ENCODE measurements at places on chromosomes 3 and 15. TPM values are rescaled to one million over a fixed set of nuclear protein-coding genes. Genes with fewer than 3 reads are reported as not detected.

Gene UPK1B
- not detected for total RNA-seq

Gene C3orf49
- total RNA-seq: not detected

Gene ITIH1
- total RNA-seq: 0.37 TPM

Gene COLQ
- total RNA-seq: 1.9 TPM

Gene SLC12A8
- total RNA-seq: 19.9 TPM

Gene TNNC1
- 2.2 TPM for total RNA-seq

Gene SCN11A
- total RNA-seq: 0.05 TPM

Gene EXD1
- total RNA-seq: not detected

Gene TLR9
- total RNA-seq: 0.15 TPM

Gene CA12
- total RNA-seq: 1.8 TPM

Gene MASP1
- not detected for total RNA-seq

DNA sequence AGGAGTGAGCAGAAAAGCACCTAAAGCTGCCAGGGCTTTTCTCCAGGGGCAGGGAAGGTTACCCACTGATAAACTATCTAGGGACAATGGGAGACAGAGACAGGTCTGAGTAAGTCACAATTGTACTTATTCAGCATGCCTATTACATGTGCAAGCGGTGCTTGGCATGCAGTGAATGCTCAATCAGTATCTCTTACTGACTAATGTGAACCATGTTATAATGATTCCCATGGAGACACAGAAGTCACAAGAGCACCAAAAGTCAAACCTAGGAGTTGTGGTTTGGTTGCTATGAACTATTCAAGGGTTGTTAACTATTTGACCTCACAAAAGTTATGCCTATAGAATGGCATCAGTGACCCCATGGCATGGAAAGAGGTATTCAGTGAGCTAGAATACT, 50.0 kb upstream of the RASGRP1 start:
- no peaks in the 10 kb centered on the region for H3K4me1 ChIP-seq
- DNase-seq: no peak

- H3K4me1 ChIP-seq: peaks cover 47% of the 10 kb centered on the region
- H3K27ac ChIP-seq: peak overlapping the region; percentile 85
- H3K36me3 ChIP-seq: no peaks in the 10 kb centered on the region
- peak overlapping the region; percentile 93 for H3K4me3 ChIP-seq
These were observed 731 bp downstream of the FYTTD1 start for GRCh38 chr3:197750396-197750831.

DNA sequence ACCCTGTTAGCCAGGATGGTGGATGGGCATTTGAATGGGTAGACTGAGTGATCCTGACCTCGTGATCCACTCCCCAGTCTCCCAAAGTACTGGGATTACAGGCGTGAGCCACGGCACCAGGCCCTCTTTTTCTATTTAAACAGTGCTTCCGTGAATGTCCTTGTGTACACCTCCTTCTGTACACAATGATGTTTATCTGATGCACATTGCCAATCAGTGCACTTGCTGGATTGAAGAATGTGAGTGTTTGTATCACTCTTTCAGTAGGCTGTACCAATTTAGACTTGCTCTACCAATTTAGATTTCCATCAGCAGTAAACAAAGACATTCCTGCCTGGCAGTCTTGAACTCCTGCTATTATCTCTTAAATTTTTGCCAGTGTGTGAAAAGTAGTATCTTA, 8.9 kb upstream of the ZNF619 start:
- no peaks in the 10 kb centered on the region for H3K4me1 ChIP-seq
- H3K27me3 ChIP-seq: no peaks in the 10 kb centered on the region
- no peak overlapping the region for H3K4me3 ChIP-seq
- H3K27ac ChIP-seq: no peak overlapping the region

GRCh38 chr3:9037144-9037711, 74.0 kb upstream of the RAD18 start:
- no peak overlapping the region for H3K4me3 ChIP-seq
- H3K4me1 ChIP-seq: no peaks in the 10 kb centered on the region
- 0 out of 2 replicates have a peak, but pooled peaks cover 4% of the 10 kb centered on the region for H3K27me3 ChIP-seq
- H3K27ac ChIP-seq: no peak overlapping the region

DNA sequence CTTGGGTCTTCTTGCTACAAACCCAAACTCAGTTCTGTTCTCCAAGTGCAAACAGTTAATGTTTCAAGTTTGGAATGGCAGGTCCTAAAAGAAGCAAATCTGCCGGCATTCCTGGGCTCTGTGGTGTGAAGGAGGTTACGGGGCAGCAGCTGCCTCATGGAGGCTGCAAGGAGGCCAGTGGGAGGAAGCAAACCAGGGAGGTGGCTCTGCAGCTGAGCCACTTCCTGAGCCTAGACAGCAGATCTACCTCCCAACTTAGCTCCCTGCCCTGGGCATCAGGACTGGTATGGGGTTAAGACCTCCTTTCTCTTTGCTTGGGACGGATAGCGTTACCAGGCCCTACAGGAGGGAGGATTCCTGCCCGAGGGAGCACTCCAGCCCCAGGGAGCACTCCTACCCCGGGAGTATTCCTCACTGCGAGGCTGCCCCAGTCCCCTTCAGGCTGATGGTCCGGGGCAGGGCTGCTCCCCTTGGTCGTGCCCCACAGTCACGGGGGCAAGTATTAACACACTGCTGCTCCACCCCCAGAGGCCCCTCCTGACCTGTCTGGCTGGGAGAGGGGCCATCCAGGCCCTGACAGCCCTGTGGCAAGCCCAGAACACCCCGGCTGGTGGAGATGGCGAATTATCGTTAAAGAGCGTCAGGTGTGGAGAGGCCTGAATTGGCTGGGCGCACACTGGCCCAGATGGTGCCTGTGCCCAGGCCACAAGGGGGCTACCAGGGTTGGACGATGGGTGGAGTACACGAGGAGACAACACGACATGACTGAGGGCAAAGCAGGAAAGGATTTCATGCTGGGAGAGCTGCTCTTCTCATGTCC, 129.9 kb downstream of the ATP10A start:
- H3K4me1 ChIP-seq: no peaks in the 10 kb centered on the region
- no peak for DNase-seq
- no peaks in the 10 kb centered on the region for H3K27me3 ChIP-seq
- no peak overlapping the region for H3K4me3 ChIP-seq
- no peaks in the 10 kb centered on the region for H3K36me3 ChIP-seq

- no peak overlapping the region for H3K4me3 ChIP-seq
- no peak overlapping the region for H3K27ac ChIP-seq
- H3K27me3 ChIP-seq: peaks cover 78% of the 10 kb centered on the region
- H3K4me1 ChIP-seq: no peaks in the 10 kb centered on the region
- peak; percentile 22 for DNase-seq
These were observed 21.7 kb upstream of the TBC1D21 start for GRCh38 chr15:73851689-73852088.

DNA sequence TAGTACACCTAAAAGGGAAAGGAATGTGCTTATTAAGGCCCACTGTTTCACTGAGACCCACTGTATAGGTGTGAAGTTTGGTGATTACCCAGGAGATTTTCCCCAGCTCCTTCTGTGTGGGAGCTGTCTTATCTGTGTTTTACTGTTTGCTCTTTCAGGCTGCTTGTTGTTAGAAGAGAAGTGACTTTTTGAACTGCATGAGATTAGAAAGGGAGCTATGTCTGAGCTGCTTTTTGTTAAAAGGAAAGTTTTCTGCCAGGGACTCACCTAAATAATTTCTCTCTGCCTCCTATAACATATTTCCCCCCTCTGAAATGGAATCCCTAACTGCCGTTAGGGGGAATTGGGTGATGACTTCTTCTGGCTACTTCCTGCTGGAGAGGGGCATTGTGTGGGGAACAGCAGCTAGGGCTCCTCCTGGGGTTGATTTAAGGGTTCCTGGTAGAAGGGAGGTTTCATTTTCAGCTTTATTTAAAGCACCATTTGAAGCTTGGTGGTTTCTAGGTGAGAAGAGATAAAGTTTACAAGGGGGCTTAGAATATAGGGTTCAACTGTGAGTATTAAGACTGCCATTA, 77.1 kb upstream of the ATP11B start:
- H3K36me3 ChIP-seq: no peaks in the 10 kb centered on the region
- H3K27me3 ChIP-seq: no peaks in the 10 kb centered on the region
- H3K4me3 ChIP-seq: no peak overlapping the region
- DNase-seq: no peak

GRCh38 chr15:53328341-53328740, 431.1 kb downstream of the WDR72 start:
- DNase-seq: no peak
- H3K27ac ChIP-seq: no peak overlapping the region
- no peak overlapping the region for H3K4me3 ChIP-seq
- H3K27me3 ChIP-seq: no peaks in the 10 kb centered on the region
- H3K36me3 ChIP-seq: no peaks in the 10 kb centered on the region

DNA sequence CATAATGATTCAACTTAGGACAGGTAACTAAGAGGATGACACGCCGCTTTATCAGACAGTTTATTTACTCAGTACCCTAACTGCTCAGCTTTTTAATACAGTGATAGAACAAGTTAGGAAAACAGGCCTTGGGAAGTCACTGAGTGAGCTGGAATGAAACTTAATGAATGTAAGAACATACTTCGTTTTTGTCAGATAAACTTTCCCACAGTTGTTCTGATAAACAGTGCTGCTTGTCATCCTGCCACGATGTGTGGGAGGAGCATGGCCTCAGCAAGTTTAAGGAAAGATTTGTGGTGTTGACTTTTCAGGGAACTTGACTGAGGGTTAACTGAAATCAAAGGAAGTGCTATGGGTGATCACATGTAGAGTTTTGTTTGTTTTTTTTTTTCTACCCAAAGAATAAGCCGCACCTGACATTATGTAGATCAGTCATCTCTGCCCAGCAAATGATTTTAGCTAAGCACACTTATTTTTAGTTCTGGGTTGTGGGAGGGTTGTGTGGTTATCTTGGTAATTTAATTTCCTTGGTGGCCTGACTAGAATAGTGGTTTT, 5.6 kb upstream of the P2RY14 start:
- no peaks in the 10 kb centered on the region for H3K27me3 ChIP-seq
- H3K4me3 ChIP-seq: no peak overlapping the region
- no peaks in the 10 kb centered on the region for H3K4me1 ChIP-seq
- no peak overlapping the region for H3K27ac ChIP-seq
- H3K36me3 ChIP-seq: no peaks in the 10 kb centered on the region

DNA sequence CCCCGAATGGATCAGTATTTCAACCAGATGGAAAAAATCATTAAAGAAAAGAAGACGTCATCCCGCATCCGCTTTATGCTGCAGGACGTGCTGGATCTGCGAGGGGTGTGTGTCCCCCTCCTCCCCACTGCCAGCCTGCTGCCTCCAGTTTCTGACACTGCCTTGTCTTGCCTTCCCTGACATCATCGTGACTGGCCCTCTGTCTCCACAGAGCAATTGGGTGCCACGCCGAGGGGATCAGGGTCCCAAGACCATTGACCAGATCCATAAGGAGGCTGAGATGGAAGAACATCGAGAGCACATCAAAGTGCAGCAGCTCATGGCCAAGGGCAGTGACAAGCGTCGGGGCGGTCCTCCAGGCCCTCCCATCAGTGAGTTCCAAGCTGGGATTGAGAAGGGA, 10.9 kb downstream of the EIF4G1 start:
- no peak overlapping the region for H3K4me3 ChIP-seq
- no peak overlapping the region for H3K27ac ChIP-seq
- no peak for DNase-seq
- H3K27me3 ChIP-seq: no peaks in the 10 kb centered on the region
- H3K36me3 ChIP-seq: peaks cover 99% of the 10 kb centered on the region

DNA sequence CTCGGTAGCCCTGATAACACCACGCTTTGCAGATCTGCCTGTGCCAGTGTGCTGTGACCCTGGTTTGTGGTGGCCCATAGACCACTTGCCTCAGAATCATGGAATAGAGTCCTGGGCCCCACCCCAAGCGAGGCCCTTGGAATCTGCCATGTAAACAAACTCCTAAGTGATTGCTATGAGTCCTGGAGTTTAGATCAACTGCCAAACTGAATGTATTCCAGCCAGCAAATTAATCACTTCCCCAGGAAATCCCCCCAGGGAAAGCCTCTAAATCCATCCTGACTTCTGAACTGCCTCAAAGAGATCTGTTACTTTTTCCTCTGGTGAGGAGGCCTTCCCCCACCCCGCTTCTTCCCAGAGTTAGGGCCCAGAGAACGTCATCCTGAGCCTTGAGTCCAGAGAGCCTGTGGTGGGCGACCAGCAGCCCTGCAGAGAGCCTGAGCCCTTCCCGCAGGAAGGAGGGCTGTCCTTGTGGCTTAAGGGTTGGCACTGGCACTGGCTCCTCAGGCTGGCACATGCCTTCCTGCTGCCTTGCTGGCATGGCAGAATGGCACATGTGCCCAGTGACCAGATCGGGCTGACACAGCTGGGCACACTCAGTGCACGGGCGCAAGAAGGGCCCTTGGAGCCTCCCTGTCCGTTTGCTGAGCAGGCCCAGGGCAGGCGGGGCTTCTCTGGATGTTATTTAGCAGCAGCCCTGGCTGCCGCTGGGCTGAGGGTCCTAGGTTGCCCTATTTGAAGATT, 50.6 kb upstream of the PLXNA1 start:
- no peak for DNase-seq
- H3K4me3 ChIP-seq: no peak overlapping the region
- H3K27ac ChIP-seq: no peak overlapping the region
- no peaks in the 10 kb centered on the region for H3K27me3 ChIP-seq
- no peaks in the 10 kb centered on the region for H3K4me1 ChIP-seq

GRCh38 chr15:56891852-56892440, 26.5 kb upstream of the TCF12 start:
- H3K27ac ChIP-seq: no peak overlapping the region

- H3K27me3 ChIP-seq: peaks cover 3% of the 10 kb centered on the region
- no peak overlapping the region for H3K27ac ChIP-seq
- no peak overlapping the region for H3K4me3 ChIP-seq
- H3K36me3 ChIP-seq: no peaks in the 10 kb centered on the region
- DNase-seq: no peak
These were observed 790.0 kb downstream of the FHIT start for GRCh38 chr3:60461267-60461666.

- no peak for DNase-seq
- H3K27me3 ChIP-seq: no peaks in the 10 kb centered on the region
- no peaks in the 10 kb centered on the region for H3K36me3 ChIP-seq
- no peak overlapping the region for H3K4me3 ChIP-seq
These were observed 125.5 kb downstream of the MBNL1 start for GRCh38 chr3:152394246-152394645.

GRCh38 chr15:99340347-99340746, 89.1 kb downstream of the LRRC28 start:
- no peak for DNase-seq
- no peak overlapping the region for H3K4me3 ChIP-seq
- H3K27ac ChIP-seq: no peak overlapping the region
- no peaks in the 10 kb centered on the region for H3K36me3 ChIP-seq
- no peaks in the 10 kb centered on the region for H3K27me3 ChIP-seq
- H3K4me1 ChIP-seq: no peaks in the 10 kb centered on the region
